Activated CD4-positive, alpha-beta T cell treated with anti-CD3 and anti-CD28 coated beads, Interleukin-2, amount 10 ng/mL, durations not matched to agents 7 days and 5 days (primary cell): ENCODE measurements at places on chromosomes 12 and 14. TPM values are rescaled to one million over a fixed set of nuclear protein-coding genes. Genes with fewer than 3 reads are reported as not detected.

- peak; percentile 61 for DNase-seq
Measured at GRCh38 chr12:13864081-13864673, 117.2 kb downstream of the GRIN2B start.

DNA sequence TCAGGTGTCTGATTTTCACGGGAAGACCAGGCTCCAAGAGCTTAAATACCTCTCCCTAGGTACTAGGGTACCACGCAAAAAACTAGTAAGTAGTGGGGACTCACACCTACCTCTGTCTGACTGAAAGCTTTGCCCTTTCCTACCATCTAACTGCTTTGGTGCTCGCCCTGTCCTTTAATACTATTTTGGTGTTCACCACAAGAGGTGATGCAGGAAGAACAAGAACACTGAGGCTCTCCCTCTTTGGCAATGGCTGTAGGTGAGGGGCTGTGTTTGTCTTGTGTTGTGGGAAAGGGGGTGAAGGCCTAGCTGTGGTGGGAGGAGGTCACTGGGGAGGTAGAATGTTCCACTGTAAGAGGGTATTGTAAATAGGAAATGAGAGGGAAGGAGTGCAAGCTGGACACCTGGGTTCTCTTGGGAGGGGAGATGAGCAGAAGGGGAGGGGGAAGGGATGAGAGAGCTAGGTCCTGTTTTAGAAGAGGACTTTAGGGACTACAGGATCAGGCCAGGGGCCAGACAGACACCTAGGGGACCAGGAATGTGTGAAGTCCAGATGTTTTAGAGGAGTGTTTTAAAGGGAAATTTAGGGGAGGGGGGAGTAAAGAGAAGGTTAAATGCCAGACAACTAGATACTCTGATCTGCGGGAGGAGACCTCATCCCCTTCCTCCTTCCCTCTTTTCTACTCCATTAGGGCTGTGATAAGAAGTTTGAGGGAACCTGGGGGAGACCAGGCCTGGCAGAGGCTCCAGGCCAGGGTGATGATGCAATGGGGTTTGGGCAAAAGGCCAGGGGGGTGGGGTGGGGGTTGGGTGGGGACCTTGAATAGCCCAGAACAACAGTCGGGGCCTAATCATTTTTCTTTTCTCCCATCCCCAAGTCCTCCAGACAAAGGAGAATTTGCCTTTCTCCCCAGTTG is 2.1 kb downstream of the ITGA5 start:
- DNase-seq: no peak

DNA sequence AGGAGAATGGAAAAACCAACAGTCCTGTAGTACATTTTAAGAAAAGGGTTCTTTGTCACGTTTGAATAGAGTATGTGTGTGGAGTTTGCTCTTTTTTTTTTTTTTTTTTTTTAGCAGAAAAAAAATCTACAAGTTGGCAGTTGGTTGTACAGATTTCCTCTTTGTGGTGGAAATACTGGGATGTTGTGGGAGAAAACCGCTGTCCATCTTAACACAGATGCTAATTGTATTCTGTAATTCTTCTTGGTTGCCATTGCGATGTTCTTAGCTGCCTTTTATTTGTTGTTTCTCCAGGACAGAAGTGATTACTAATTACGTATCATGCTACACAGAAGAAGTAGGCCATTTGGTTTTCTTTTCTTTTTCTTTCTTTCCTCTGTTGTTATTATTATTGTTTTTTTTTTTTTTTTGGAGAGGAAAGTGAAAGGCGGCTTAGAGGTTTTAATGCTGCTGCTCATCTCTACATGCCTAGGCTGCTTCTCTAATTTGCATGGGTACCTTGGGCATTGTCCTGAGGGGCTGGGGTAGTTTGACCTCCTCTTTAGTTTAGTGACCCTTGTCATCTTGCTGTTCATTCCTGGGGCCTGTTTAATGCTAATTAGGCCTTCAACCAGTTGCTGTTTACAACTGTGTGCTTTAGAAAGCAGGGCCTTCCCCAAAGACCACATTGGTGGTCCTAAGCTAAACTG is 94.7 kb downstream of the TMTC2 start:
- no peak for DNase-seq

DNA sequence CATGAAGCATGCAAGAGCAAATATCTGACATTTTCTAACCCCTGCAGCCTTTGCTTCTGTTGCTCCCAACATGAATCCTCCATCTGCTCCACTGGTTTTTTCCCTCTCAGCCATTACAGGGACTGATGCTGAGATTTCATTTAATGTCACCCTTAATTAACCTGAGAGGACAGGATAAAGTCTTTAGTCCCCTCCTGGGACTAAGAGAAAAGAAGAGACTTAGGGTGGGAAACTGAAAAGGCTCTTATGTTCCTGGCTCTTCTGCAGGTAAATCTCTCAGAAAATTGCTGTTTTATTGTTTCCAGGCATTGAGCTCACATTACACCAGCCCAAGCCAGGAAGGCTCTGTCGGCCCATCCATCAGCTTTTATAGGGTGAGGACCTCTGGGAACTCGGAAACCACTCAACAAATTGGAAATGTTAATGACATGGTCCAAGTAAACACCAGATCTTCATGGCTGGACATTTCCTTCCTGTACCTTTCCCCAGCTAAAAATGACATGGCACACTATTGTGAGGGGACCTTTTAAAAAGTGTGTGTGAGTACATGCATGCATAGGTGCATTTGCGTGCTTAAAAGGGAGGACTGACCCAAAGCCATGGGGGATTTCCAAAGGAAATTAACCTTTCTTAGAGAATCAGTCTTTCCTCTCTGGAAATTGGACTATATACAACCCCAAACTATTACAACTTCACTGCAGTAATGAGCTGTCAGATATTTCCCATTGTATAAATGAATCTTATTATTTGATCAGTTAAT is 408.1 kb upstream of the TMTC1 start:
- no peak for DNase-seq

Gene JPH4
- total RNA-seq: not detected

Gene IKZF4
- total RNA-seq: 15.7 TPM

Gene TAS2R8
- not detected for total RNA-seq
